GF-D8 (cell line): ENCODE measurements at places on chromosomes 12 and 14.

DNA sequence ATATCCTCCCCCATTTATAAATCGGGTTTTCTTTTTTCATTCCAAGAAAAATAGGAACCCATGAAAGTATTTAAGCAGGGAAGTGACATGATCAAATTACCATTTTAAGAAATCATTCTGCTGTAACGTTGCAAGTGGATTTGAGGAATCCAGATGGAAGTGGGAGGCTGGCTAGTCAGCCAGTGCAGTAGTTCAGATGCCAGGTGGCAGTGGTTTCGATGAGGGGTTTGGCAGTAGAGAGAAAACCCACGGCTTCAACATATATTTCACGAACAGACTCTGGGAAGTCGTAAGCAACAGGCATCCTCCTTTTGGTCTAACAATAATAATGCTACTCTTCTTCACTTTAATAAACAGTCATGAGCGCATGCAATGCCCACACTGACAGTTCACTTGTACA is 25.0 kb downstream of the PDZRN4 start:
- DNase-seq, result no peak

DNA sequence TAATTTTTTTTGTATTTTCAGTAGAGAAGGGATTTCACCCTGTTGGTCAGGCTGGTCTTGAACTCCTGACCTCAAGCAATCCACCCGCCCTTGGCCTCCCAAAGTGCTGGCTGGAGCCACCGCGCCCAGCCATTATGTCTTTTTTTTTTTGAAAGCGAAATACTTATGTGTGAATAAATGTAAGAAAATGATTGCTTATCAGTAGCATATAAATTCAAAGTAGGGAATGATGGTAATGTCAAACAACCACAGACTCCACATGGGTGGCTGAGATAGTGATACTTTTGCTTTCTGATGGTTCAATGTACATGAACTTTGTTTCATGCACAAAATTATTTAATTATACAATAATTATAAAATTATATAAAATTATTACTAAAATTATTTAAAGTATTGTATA is 75.8 kb downstream of the PAPLN start:
- DNase-seq, result no peak

- DNase-seq, result no peak
Measured at GRCh38 chr14:44162197-44162596, 344.9 kb downstream of the FSCB start.

DNA sequence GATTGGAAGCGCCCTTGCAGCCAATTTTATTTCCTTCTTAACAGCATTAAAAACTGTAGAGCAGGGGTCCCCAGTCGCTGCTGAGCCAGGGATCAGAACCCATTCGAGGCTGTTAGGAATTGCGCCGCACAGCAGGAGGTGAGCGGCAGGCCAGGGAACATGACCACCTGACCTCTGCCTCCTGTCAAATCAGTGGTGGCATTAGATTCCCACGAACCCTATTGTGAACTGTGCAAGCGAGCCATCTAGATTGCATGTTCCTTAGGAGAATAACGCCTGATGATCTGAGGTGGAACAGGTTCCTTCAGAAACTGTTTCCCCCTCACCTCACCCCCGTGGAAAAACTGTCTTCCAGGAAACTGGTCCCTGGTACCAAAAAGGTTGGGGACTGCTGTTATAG is 107.4 kb downstream of the DNAI7 start:
- DNase-seq, result no peak
